Stimulated activated CD8-positive, alpha-beta memory T cell treated with anti-CD3 and anti-CD28 coated beads, Interleukin-4, amount 100 ng/mL, for 1 hour (primary cell): ENCODE measurements at places on chromosomes 3 and 15.

GRCh38 chr15:32852771-32853170 is 135.0 kb downstream of the GREM1 start:
- no peak for DNase-seq

DNA sequence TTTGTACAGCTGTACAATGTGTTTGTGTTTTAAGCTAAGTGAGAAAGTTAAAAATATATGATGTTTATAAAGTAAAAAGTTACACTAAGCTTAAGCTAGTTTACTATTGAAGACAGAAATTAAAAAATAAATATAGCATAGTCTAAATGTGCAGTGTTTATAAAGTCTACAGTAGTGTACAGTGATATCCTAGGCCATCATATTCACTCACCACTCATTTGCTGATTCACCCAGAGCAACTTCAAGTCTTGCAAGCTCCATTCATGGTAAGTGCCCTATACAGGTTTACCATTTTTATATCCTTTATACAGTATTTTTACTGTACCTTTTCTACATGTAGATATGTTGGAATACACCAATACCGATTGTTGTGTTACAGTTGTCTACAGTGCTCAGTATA is 553.2 kb upstream of the TBL1XR1 start:
- no peak for DNase-seq

DNA sequence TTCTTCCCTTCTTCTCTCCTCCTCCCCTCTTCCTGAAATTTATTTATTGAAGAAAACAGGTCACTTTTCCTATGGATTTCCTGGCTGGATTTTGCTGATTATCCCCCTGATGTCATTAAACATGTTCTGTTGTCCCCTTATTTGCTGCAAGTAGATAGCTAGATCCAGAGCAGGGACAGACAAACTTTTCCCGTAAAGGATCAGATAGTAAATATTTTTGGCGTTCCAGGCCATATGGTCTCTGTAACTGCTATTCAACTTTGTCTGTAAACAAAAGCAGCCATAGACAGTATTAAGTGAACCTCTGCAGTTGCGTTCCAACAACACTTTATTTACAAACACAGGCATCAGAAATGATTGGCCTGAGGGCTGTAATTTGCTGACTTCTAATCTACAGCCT is 241.3 kb downstream of the NEK10 start:
- no peak for DNase-seq

- DNase-seq: no peak
These were observed 954.3 kb downstream of the SQOR start for GRCh38 chr15:46589088-46589487.
